ENCODE measurements at places on chromosomes 4 and X.
A peak's percentile ranks its signal among the peaks of the same experiment; 100 is the strongest.

- no peak for DNase-seq
Observed at GRCh38 chrX:65635822-65636221, 31.6 kb upstream of the MSN start.

GRCh38 chr4:184446132-184446658, 28.2 kb downstream of the IRF2 start:
- DNase-seq, result no peak

DNA sequence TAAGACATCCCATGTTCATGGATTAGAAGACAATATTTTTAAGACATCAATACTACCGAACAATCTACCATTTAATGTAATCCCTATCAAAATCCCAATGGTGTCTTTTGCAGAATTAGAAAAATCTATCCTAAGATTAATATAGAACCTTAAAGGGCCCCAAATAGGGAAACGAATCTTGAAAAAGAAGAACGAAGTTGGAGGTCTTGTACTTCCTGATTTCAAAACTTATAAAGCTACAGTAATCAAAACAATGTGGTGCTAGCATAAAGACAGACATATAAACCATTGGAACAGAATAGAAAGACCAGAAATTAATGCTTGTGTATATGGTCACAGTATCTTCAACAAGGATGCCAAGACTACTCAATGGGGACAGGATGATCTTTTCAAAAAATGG, 42.0 kb downstream of the CENPE start:
- DNase-seq, result no peak

GRCh38 chrX:73965833-73966232, 338.1 kb upstream of the ZCCHC13 start:
- no peak for DNase-seq

DNA sequence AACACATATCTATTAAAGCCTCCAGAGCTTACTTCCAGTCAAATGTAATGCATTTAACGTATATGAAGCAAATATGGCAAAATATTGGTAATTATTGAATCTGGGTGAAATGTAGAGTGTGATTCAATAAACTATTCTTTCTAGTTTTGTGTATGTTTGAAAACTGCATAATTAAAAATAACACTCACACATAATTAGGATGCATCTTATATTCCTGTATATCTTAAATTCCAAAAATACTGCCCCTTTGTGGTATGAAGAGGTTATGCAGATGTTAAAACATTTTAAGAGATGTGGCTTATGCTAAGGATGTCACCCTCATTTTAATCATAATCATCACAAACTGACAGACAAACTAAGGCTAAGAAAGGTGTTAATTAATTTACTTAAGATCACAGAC, 182.9 kb downstream of the COX18 start:
- no peak for DNase-seq

DNA sequence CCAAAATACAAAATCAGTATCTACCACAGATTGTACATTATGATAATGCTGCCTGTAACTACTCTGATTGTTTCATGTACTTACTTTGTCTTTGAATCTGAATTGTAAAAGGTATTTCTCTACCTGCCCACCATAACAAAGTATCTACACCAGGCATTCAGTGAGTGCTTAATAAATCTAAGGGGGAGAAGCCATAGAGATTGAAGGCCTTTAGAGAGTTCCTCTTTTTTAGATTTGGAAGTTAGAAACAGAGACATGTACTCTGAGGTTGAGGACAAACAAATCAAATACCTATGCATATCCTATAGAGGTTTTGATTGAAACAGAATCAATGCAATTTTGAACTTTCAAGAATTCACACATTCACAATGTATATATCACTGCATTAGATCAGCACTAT, 42.7 kb downstream of the SAT1 start:
- no peak for DNase-seq

GRCh38 chr4:138815811-138816210, 199.8 kb upstream of the NOCT start:
- no peak for DNase-seq

- DNase-seq, result no peak
Observed at GRCh38 chrX:97126020-97126419, 242.3 kb downstream of the RPA4 start.

GRCh38 chrX:54821310-54821709, 13.8 kb downstream of the MAGED2 start:
- no peak for DNase-seq

- DNase-seq, result no peak
Observed at GRCh38 chrX:12950851-12951594, 23.9 kb upstream of the TMSB4X start.

- DNase-seq, result no peak
Observed at GRCh38 chr4:40905414-40905813, 155.7 kb downstream of the NSUN7 start.

GRCh38 chrX:80388206-80388605, 32.0 kb upstream of the TENT5D start:
- DNase-seq, result no peak

- no peak for DNase-seq
Observed at GRCh38 chr4:141275834-141276233, 55.1 kb downstream of the ZNF330 start.

- DNase-seq, result no peak
Observed at GRCh38 chr4:30716158-30716557, 4.0 kb upstream of the PCDH7 start.

DNA sequence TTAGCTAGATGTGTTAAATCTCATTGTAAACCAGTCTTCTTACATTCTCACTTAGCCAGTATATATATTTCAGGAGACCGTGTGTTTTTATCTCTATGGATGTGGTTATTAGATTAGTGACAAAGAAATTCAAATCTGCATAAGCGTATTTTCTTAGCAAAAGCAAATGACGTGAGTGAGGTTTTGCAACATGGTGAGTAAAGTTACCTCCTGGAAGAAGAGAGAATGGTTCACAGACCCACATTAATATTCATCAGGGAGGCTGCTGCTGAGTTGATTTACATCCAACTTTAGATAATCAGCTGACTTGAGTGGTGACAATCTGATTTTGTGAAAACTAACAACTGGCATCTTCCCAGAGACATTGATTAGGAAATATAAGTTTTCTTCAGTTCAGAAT, 589.9 kb upstream of the GALNT7 start:
- DNase-seq, result no peak

DNA sequence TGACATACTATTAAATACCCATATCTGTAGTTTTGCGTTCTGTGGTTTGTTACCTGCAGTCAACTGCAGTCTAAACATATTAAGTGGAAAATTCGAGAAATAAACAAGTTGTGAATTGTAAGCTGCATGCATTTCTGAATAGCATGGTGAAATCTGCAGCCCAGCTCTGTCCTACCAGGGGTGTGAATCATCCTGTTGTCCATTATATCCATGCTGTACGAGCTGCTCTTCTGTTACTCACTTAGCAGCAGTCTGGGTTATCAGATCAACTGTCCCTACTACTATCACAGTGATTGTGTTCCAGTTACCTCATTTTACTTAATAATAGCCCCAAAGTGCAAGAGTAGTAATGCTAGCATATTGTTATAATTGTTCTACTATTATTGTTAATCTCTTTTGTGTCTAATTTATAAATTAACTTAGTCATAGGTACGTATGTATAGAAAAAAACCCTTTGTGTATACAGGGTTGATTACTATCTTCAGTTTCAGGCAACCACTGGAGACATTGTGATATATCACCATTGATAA, 173.7 kb upstream of the FAT4 start:
- DNase-seq, result no peak

- DNase-seq, result no peak
Observed at GRCh38 chr4:76689145-76689817, 208.7 kb downstream of the SOWAHB start.

- no peak for DNase-seq
Observed at GRCh38 chr4:169492436-169493163, 119.8 kb downstream of the NEK1 start.

DNA sequence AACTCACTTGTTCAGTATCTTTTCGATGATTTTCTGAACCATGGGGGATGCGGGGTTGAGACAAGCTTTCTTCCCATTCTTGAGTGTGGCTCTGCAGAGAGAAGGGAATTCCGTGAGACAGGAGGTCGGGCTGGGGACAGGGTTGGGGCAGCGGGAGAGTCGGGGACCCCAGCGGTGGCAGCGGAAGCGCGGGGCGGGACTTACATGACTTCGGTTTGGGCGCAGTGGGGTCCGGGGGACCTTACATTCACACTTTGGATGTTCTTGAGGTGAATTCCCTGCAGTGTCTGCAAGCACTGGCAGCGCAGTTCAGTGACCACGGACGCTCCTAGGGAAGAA, 434 bp downstream of the CXCL3 start:
- no peak for DNase-seq

DNA sequence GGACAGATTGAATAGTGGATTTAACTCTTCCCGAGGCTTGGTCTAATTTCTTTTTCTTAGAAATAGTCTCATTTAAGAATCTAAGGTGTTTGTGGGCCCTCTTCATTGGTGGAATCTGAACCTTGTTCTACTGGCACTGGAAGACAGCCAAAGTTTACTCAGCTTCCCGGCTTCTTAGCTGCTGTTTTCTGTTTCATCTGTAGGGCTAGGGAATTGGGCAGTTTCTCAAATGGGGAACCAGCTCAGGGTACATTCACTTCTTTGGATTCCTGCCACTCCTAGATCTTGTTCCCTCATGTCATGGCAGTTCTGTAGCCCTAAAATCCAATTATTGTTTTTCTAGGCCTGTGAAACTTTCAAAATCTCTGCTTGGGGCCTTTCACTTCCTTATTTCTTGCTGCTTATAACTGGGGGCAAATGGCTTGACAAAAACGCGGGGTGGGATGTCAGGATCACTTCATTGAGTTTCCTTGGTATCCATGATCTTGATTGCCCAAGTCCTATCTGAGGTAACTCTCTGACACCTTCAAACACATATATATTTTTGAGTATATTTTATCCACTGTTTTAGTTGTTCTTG, 985.0 kb downstream of the C4orf33 start:
- DNase-seq, result no peak

DNA sequence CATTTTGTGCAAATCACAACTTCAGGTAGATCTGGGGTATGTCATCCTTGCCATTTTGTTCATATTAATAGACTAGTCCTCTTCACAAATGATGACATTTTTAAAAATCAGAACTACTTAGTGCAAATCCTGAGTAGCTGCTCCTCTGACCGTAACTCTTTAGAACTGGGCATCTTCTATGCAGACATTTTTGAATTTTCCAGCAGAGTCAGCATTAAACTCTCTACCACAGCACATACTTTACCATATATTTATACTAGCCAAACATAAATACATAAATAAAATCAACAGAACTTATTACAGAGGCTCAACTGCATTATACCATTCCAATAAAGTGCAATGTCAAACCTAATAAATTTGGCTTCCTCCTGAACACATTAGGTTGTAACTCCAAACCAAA, 4.5 kb upstream of the SLITRK2 start:
- no peak for DNase-seq

- DNase-seq, result no peak
Observed at GRCh38 chrX:9899640-9900111, 67.5 kb upstream of the CLDN34 start.

DNA sequence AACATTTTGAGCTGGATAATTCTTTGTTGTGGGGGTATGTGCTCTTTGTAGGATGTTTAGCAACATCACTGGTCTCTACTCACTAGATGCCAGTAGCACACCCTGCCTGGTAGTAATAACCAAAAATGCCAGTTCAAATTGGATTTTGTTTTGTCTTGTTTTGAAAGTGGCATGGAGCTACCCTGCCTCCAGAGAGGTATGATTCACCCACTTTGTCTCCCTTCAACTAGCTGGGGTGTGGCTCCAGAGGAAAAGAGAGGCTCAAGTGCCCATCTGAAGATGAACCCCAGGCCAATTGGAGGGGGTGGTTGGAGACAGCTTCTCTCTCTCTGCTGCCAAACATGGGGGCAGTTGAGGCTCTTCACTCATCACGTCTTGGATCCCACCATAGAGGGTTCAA, 34.5 kb downstream of the NIPAL1 start:
- DNase-seq, result no peak

DNA sequence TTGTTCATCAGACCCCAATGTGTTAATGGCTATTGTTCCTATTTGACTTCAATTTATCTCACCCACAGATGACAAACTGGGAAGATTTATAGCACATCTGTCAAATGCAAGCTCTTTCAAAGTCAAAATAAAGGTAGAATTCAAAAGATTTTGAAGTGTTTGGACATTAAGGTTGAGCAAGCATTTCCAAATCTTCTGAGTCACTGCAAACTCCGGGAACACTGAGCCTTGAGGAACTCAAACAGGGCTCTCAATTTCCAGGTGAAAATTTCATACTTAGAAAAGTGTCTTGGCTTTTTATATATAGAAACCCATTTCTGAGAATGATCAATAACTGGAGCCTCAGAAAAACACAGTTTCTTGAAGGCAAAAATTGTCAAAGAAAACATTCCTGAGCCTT, 199.5 kb upstream of the IGFBP7 start:
- DNase-seq, result no peak

- DNase-seq, result no peak
Observed at GRCh38 chr4:106986486-106986885, 49.6 kb downstream of the DKK2 start.

GRCh38 chr4:6909113-6909969, at the start of gene TBC1D14:
Gene TBC1D14, plus strand, starts transcription at chr4:6909826. Its CDS starts 13,564 bp downstream, at chr4:6923390.
- DNase-seq, result peak; percentile 79

DNA sequence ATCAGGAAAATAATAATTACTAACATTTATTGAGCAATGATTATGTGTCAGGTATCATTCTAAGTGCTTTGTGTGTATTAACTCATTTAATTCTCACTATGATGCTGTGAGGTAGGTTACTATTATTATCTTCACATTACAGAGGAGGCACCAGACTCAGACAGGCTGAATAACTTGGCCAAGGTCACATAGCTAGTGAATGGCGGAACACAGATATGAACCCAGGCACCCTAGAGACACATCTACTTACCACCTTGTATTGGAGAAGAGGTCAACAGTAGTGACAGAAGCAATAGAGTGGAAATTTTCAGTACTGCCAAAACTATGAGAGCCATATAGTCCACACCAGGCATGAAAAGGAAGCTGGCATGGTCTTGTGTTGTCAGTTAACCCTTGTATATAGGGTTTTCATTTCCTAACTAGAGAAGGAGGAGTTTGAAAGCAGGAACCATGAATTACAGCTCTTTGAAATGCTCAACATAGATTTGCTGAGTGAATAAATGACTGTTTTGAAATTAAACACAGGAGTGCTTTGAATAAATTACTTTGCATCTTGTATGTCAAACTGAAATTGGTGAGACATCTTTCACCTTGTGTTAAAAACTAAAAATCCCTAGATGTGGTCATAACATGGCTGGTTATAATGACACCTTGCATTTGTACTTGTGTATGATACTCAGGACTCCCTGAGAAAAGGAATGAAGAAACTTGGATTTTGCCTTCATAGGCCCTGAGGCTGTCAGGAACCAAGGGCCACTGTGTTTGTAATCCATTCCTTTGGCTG, 71.8 kb downstream of the RTL9 start:
- DNase-seq, result no peak

GRCh38 chrX:42460706-42461105, 317.3 kb downstream of the PPP1R2C start:
- no peak for DNase-seq

All from activated CD8-positive, alpha-beta memory T cell treated with anti-CD3 and anti-CD28 coated beads for 1 hour (primary cell).